ENCODE measurements at places on chromosomes 5 and 9. TPM values are rescaled to one million over a fixed set of nuclear protein-coding genes. Genes with fewer than 3 reads are reported as not detected.

Gene GCNT4
- 0.79 TPM for total RNA-seq

Gene GABRA6
- not detected for total RNA-seq

Gene CCDC171
- 3.2 TPM for total RNA-seq

Gene OMD
- total RNA-seq, result 1.6 TPM

Gene AFAP1L1
- 1.9 TPM for total RNA-seq

Gene PDGFRB
- 14.2 TPM for total RNA-seq

Gene GFI1B
- total RNA-seq, result 1.3 TPM

Gene KCNT1
- 0.34 TPM for total RNA-seq

Gene CNTNAP3
- 2.3 TPM for total RNA-seq

Gene TLR4
- total RNA-seq, result 6.0 TPM

Gene MEIKIN
- total RNA-seq, result not detected

Gene ENTPD2
- total RNA-seq, result 25.0 TPM

Gene JAK2
- total RNA-seq, result 18.9 TPM

Gene WDR41
- total RNA-seq, result 28.7 TPM

Gene CDX1
- 423 TPM for total RNA-seq

Gene CDC26
- 23.6 TPM for total RNA-seq

Gene ALG2
- total RNA-seq, result 28.5 TPM

Gene TCOF1
- 14.6 TPM for total RNA-seq

Gene TAF1L
- not detected for total RNA-seq

Gene ST8SIA4
- 2.0 TPM for total RNA-seq

Gene LRRC70
- 1.9 TPM for total RNA-seq

Gene MARCOL
- total RNA-seq, result not detected

Gene PRDM9
- total RNA-seq, result not detected

Gene BTNL3
- total RNA-seq, result 20.5 TPM

Gene IL9
- not detected for total RNA-seq

Gene MLLT3
- 62.7 TPM for total RNA-seq

Gene ADAMTS12
- 1.2 TPM for total RNA-seq

Gene ZNF189
- 17.5 TPM for total RNA-seq

Gene PCDHAC1
- total RNA-seq, result 0.15 TPM

Gene CAMK2A
- 0.17 TPM for total RNA-seq

Gene NR3C1
- total RNA-seq, result 26.3 TPM

Gene LYRM7
- 12.3 TPM for total RNA-seq

Gene GFPT2
- total RNA-seq, result 2.8 TPM

Gene PCDHGA2
- total RNA-seq, result 0.31 TPM

Gene TAF11L10
- not detected for total RNA-seq

Gene PTGR1
- total RNA-seq, result 44.8 TPM

Gene MOB3B
- total RNA-seq, result 47.1 TPM

Gene PHF2
- 22.9 TPM for total RNA-seq

Gene MAP1B
- 6.4 TPM for total RNA-seq

Gene ABCA2
- total RNA-seq, result 56.0 TPM

Gene AGXT2
- not detected for total RNA-seq

Gene CCDC192
- total RNA-seq, result not detected

Gene PCDHGA9
- 2.6 TPM for total RNA-seq

Gene SLC24A2
- total RNA-seq, result 0.28 TPM

Gene KIF2A
- 30.6 TPM for total RNA-seq

Gene PCDHGA1
- 0.31 TPM for total RNA-seq

Gene VCP
- total RNA-seq, result 189 TPM

Gene FBP1
- total RNA-seq, result 53.4 TPM

Gene FOXD1
- not detected for total RNA-seq

Gene C6
- 0.92 TPM for total RNA-seq

Measured in left colon (tissue), 2 donors.